ENCODE measurements at places on chromosomes 16 and 17. TPM values are rescaled to one million over a fixed set of nuclear protein-coding genes. Genes with fewer than 3 reads are reported as not detected.

- DNase-seq: no peak
- H3K4me3 ChIP-seq: no peak overlapping the region
- no peaks in the 10 kb centered on the region for H3K36me3 ChIP-seq
- no peak overlapping the region for H3K27ac ChIP-seq
- H3K4me1 ChIP-seq: peaks cover 13% of the 10 kb centered on the region
Observed at GRCh38 chr16:63302811-63303210, 1266.6 kb upstream of the CDH8 start.

GRCh38 chr17:9038380-9038779, 17.1 kb downstream of the NTN1 start:
- no peaks in the 10 kb centered on the region for H3K36me3 ChIP-seq
- no peaks in the 10 kb centered on the region for H3K27me3 ChIP-seq
- H3K4me1 ChIP-seq: no peaks in the 10 kb centered on the region
- no peak overlapping the region for H3K27ac ChIP-seq
- DNase-seq: no peak
- no peak overlapping the region for H3K4me3 ChIP-seq

DNA sequence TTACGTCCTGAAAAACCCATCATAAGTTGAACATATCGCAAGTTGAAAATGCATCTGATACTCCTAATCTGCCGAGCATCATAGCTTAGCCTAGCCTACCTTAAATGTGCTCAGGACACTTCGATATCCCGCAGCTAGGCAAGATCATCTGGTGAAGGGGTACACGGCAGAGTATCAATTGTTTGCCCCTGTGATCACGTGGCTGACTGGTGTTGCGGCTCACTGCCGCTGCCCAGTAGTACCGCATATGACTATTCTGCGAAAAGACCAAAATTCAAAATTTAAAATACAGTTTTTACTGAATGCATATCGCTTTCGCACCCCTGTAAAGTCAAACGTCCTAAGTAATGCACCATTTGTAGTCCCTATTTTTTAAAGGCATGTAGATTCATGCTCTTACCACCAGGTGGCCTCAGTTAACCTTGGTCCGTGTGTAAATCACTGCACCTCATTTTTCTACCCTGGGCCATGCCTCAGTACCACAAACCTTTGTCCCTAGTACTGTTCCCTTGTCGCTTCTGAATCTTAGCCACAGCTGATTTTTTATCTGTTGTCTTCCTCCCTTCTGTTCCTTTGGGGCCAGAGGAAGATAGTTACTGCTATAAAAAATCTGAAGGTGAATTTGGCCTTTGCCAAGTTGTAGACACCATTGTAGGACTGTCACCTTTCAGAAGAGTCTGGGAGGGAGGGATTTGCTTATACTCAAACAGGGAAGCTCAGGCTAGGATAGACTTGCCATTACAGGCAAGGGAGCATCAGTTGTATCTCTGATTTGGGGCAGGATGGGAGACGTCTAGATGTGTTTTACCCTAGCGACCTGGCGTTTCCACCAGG, 34.4 kb downstream of the WWP2 start:
- no peaks in the 10 kb centered on the region for H3K36me3 ChIP-seq
- H3K27ac ChIP-seq: no peak overlapping the region
- no peaks in the 10 kb centered on the region for H3K4me1 ChIP-seq
- no peaks in the 10 kb centered on the region for H3K27me3 ChIP-seq

GRCh38 chr17:43444223-43445008, 39.4 kb upstream of the DHX8 start:
- no peaks in the 10 kb centered on the region for H3K36me3 ChIP-seq
- no peak overlapping the region for H3K27ac ChIP-seq
- no peak for DNase-seq
- H3K27me3 ChIP-seq: no peaks in the 10 kb centered on the region

Gene CACNG4
- total RNA-seq: 1.2 TPM

Data from neural progenitor cell (in vitro differentiated cells).